ENCODE measurements at places on chromosomes 6 and 20.
A peak's percentile ranks its signal among the peaks of the same experiment; 100 is the strongest.

DNA sequence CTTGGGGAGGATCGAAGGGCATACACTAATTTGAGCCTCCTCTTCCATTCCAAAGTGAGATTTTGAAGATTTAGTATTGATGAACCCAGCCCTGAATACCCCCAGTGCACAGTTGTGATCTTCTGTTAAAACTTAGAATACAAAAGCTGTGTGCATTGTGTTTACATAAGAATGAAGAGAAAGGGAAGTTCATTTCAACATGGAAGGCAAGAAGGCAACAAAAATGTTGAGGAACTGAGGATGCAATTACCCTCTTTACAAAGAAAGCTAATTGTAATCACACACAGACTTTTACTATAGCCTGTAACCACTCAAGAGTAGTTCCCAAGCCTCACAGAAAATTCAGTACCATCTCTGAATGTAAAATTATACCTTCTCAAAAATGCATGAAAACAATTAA is 49.3 kb downstream of the GFOD1 start:
- no peak for DNase-seq

DNA sequence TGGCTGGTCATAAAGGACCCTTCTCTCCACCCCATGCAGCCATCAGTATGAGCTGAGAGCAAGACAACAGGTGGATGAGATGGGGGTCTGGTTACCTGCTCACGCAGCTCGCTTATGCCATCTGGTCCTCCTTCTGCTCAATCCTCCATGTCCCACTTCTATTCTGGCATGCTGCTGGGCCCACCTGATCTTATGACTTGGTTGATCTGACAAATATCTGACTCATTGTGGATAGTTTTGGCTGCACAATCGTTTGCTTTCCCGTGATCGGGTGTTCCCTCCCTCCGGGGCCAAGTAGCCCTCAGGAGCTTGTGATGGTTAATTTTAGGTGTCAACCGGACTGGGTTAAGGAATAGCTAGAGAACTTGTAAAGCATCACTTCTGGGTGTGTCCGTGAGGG is 26.6 kb upstream of the ELMO2 start:
- no peak for DNase-seq

DNA sequence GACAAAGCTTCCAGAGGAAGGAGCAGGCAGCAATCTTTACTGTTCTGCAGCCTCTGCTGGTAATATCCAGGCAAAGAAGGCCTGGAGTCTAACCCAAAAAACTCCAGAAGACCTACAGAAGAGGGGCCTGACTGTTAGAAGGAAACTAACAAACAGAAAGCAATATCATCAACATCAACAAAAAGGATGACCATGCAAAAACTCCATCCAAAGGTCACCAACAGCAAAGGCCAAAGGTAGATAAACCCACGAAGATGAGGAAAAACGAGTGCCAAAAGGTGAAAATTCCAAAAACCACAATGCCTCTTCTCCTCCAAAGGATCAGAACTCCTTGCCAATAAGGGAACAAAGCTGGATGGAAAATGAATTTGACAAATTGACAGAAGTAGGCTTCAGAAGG is 469.8 kb upstream of the FLRT3 start:
- no peak for DNase-seq

DNA sequence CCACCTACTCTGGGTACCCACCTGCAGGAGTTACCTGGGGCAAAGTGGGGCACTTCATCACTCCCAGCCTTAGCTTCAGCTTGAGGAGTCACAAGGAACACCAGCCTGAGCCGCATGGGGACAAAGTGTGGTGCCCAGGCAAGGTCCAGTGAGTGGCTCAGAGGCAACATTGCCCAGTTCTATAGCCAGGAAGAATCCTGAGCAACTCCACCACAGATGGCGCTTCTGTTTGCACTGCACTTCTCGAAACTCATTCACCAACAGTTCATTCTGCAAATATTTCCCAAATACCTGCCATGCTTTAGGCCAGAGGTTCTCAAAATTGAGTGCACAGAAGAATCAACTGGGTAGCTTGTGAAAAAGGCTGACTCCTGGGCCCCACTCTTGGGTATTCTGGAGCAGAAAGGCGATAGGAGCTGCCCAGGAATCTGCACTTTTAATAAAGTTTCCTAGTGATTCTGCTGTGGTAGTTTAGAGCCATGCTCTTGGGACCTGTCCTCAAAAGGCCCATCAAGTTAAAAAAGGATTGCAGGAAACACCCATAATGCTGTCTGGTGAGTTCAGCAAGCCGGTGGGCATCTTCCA is 83.1 kb downstream of the VEGFA start:
- DNase-seq: no peak

GRCh38 chr6:153103319-153103655 is 27.8 kb downstream of the RGS17 start:
- no peak for DNase-seq

DNA sequence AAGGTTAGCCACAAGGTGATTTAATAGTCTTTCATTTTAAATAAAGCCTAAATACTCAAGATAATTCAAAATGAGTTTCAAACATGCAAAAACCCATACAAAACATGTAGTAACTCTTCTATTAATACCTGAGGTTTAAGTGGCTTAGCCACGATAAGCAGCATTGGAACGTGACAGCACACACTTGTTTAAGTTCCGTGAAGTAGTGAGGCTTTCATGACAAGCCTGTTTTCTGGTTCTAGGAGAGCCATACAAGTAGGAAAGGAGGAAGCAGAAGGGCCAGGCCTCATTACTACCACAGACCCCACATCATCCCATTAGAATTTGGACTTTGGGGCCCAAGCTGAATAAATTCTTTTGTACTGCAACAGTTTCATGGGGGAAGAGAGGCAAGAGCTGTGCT is 54.3 kb upstream of the PRND start:
- DNase-seq: no peak

DNA sequence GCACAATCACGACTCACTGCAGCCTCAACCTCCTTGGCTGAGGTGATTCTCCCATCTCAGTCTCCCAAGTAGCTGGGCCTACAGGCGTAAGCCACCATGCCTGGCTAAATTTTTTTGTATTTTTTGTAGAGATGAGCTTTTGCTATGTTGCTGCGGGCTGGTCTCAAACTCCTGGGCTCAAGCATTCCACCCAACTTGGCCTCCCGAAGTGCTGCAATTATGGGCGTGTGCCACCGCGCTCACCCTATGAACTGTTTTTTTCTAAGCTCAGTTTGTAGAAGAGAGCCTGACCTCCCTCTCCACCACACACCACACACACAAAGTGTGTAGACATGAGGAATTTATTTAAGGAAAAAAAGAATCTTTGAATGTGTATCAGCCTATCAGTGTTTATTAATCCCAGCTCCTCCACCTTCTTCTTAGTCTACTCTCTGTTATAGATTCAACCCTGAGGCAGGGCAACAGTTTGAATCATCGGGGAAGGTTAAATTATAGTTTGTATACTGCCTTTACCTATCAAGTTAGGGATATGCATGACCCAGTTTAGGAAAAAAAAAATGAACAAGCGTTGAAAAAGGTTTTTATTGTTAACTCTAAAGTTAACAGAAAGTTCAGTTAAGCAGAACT is 74.1 kb downstream of the PLEKHG1 start:
- DNase-seq: no peak

GRCh38 chr6:116666869-116667268 is 1.7 kb downstream of the ZUP1 start:
- peak; percentile 69 for DNase-seq

DNA sequence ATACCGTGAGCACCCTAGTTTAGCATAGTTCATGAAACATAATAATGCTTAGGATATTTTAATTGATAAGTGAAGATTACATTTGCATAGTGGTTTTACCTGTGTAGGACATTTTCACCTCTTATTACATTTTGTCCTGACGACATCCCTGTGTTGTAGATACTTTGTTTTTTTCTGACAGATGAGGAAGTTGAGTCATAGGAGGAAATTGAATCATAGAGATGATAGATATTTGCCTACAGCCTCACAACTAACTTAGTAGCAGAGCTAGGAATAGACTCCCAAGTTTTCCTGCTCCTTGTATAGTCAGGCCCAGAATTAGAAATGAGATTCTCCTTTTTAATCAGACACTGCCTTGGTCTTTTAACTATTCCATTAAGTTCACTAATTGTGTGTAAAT is 100.5 kb upstream of the SUPT3H start:
- peak; percentile 63 for DNase-seq

GRCh38 chr20:20888266-20888656 is 175.8 kb upstream of the RALGAPA2 start:
- DNase-seq: no peak

GRCh38 chr6:145261758-145262157 is 473.6 kb downstream of the EPM2A start:
- DNase-seq: no peak

DNA sequence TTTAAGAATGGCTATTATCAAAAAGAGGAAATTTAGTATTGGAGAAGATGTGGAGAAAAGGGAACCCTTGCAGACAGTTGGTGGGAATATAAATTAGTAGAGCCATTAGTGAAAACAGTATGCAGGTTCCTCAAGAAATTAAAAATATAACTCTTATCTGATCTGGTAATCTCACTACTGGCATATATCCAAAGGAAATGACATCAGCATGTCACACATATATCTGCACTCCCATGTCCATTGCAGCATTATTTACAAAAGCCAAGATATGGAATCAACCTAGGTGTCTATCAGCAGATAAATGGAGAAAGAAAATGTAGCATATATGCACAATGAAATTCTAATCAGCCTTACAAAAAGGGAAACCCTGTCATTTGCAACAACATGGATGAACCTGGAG is 2.6 kb downstream of the SIRPG start:
- no peak for DNase-seq

DNA sequence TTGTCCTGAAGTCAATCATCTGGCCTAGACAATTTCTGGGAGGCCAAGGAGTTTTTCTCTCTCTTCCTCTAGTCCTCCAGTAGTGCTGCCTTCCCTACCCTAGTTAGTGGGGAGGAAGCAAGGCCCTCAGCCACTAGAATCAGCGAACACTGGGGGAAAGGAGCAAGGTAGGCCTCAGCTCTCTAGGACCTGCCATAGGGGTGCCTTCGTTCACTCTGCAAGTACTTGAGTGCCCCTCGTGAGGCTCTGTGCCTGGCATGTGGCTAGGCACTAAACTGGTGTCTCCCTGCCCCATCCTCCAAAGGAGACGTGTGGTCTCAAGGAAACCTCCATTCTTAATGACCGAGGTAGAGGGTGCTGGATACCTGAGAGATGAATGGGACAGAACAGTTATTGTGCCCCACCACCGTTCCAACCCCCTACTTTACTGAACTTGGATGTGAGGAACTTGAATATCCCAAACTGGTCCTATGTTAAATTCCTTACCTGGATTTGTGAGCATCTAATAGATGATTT is 1.1 kb downstream of the DEF6 start:
- peak; percentile 28 for DNase-seq

Data from activated CD4-positive, alpha-beta T cell treated with anti-CD3 and anti-CD28 coated beads, Interleukin-2, Interleukin-4, amounts not matched to agents 100 ng/mL and 50 ng/mL, durations not matched to agents 16 hours and 8 hours (primary cell).